ENCODE measurements at places on chromosomes 5 and 9.

GRCh38 chr9:137530331-137530730 is 19.9 kb downstream of the PNPLA7 start:
- no peak overlapping the region for H3K4me3 ChIP-seq
- peaks cover 10% of the 10 kb centered on the region for H3K4me1 ChIP-seq
- H3K27me3 ChIP-seq: peaks cover 2% of the 10 kb centered on the region

- H3K27ac ChIP-seq: no peak overlapping the region
- H3K27me3 ChIP-seq: no peaks in the 10 kb centered on the region
- H3K36me3 ChIP-seq: no peaks in the 10 kb centered on the region
- no peaks in the 10 kb centered on the region for H3K4me1 ChIP-seq
These were observed 56.8 kb downstream of the PTPDC1 start for GRCh38 chr9:94140791-94141790.

- no peak overlapping the region for H3K4me3 ChIP-seq
- no peak overlapping the region for H3K27ac ChIP-seq
- peaks cover 7% of the 10 kb centered on the region for H3K27me3 ChIP-seq
- no peak for DNase-seq
These were observed 105.8 kb upstream of the IL6ST start for GRCh38 chr5:56100439-56101176.

DNA sequence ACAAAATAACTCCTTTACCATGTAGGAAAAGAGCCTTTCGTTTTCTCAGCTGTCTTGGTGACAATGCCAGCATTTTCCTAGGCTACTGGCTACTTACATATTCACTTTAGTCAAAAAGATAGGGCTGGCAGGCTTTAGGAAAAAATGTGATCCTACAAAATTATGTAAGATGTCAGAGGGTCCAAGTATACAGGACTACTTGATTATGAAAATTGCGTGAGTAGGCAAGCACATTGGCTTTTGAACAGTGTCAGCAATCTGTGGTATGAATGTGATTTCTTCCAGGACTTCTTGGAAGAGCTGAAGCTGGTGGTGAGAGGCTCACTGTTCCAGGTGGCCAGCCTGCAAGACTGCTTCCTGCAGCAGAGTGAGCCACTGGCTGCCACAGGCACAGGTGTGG is 22.8 kb downstream of the THBS4 start:
- DNase-seq: no peak
- H3K4me1 ChIP-seq: no peaks in the 10 kb centered on the region
- peaks cover 3% of the 10 kb centered on the region for H3K27me3 ChIP-seq
- H3K27ac ChIP-seq: no peak overlapping the region

DNA sequence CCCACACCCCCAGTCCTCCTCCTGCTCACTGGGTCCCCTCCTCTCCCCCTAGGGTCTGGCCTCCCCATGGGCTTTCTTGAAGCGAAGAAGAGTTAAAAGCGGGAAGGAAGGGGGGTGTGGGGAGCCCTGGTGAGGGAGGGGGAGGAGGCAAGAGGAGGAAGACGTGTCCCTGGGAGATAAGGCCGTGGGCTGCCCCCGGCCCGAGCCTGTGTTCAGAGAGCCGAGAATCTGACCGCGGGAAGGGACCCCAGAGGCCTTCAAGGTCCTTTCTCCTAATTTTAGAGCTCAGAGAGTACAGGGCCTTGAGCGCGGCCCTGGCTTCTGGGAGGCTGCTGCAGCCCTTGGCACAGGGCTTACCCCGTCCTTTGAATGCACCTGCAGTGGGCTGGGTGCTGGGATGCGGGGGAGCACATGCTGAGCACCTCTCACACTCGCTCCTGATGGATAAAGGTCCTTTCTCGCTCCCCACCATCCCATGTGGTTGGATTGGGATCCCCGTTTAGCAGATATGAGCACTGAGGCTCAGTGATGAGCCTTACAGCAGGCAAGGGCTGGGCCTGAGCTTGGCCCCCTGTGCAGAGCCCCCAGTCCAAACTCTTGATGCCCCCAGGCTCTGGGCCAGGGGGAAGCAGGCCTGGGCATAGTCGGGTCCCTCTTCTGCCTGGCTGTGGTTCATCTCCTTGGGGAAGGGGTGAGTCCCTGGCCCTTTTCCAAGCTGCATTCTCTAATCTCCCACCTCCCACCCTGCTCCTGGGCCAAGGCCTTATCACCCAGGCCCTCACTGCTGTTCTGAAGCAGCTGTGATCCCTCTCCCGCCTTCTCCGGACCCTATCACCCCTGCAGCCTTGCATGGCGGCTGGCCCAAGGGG is 5.9 kb downstream of the GFI1B start:
- H3K36me3 ChIP-seq: no peaks in the 10 kb centered on the region
- DNase-seq: no peak
- no peak overlapping the region for H3K27ac ChIP-seq
- H3K4me1 ChIP-seq: peaks cover 35% of the 10 kb centered on the region
- H3K4me3 ChIP-seq: no peak overlapping the region

- H3K36me3 ChIP-seq: no peaks in the 10 kb centered on the region
- H3K27me3 ChIP-seq: no peaks in the 10 kb centered on the region
- no peak for DNase-seq
- no peaks in the 10 kb centered on the region for H3K4me1 ChIP-seq
- H3K27ac ChIP-seq: no peak overlapping the region
These were observed 485.3 kb downstream of the CDH9 start for GRCh38 chr5:26553079-26553478.

DNA sequence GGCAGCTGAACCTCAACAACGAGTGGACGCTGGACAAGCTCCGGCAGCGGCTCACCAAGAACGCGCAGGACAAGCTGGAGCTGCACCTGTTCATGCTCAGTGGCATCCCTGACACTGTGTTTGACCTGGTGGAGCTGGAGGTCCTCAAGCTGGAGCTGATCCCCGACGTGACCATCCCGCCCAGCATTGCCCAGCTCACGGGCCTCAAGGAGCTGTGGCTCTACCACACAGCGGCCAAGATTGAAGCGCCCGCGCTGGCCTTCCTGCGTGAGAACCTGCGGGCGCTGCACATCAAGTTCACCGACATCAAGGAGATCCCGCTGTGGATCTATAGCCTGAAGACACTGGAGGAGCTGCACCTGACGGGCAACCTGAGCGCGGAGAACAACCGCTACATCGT is 12.4 kb upstream of the PHYHD1 start:
- no peak overlapping the region for H3K4me3 ChIP-seq
- H3K27ac ChIP-seq: peak overlapping the region; percentile 17
- H3K27me3 ChIP-seq: peaks cover 2% of the 10 kb centered on the region
- no peak for DNase-seq
- peaks cover 88% of the 10 kb centered on the region for H3K4me1 ChIP-seq

DNA sequence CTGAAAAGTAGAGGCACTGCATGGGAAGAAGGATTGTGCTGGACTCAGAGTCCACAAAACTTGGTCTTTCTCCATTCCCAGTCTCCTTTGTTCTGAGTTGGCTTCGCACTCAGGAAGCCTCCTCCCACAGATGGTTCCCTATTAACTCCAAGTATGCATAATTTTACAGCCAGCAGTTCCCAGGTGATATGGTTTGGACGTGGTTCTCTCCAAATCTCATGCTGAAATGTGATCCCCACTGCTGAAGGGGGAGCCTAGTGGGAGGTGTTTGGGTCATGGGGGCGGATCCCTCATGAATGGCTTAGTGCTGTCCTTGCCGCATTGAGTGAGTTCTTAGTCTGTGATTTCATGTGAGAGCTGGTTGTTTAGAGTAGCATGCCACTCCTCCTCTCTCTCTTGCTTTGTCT is 86.6 kb downstream of the FEM1C start:
- peaks cover 2% of the 10 kb centered on the region for H3K27me3 ChIP-seq
- DNase-seq: no peak
- H3K27ac ChIP-seq: no peak overlapping the region
- no peaks in the 10 kb centered on the region for H3K36me3 ChIP-seq
- H3K4me1 ChIP-seq: no peaks in the 10 kb centered on the region

DNA sequence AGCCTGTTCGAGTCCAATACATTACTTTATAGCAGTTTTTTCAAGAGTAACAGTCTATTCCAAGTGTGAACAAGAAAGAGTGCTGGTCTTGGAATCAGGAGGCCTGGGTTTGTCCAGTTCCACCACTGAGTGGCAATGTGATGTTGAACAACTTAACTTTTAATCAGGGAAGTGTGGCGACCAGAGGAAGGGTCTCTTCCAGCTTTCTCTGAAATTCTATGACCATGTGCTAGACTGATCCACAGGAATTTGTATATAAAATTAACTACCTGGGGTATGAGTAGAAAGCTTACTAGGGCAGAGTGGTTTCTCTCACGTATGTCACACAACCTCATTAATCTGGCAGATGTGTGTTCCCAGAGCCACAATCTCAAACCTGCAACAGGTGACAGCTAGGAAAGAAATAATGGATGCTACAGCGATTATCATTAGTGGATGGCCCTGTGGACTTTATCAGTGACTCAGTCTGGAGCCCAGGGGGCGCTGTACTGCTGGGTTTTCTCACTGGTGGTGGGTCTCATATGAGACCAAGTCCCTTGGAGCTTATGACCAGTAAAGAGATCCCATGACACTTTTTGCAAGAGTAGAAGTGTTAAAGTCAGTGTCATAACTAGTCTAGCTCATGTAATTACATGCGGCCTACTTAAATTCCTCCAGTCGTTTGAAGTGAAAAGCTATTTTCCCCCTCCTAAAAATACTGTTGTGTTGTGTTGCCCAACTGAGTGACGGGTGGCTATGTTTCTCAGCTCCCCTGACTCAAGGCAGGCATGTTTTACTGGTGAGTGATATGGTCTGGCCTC is 116.5 kb downstream of the GDNF start:
- peaks cover 11% of the 10 kb centered on the region for H3K36me3 ChIP-seq
- no peak for DNase-seq
- H3K27me3 ChIP-seq: no peaks in the 10 kb centered on the region
- no peak overlapping the region for H3K4me3 ChIP-seq

DNA sequence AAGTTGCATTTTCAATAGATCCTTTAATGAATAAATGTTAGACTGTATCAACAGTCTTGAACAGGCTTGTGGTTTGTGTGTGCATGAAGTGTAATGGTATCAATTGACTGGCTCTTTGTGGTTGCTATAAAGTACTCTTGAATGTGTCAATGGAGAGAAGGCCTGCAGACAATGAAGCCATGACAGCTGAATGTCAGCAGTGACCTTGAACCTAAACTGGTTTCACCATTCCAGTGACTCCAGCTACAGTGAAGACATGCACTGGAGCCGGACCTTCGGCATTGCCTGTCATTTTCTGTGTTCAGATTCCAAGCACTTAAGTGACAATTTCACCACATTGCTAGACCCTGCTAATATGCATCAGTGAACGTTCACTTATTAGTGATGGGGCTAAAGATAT is 276.0 kb upstream of the TMEM161B start:
- no peak overlapping the region for H3K4me3 ChIP-seq
- no peaks in the 10 kb centered on the region for H3K36me3 ChIP-seq
- H3K4me1 ChIP-seq: no peaks in the 10 kb centered on the region

DNA sequence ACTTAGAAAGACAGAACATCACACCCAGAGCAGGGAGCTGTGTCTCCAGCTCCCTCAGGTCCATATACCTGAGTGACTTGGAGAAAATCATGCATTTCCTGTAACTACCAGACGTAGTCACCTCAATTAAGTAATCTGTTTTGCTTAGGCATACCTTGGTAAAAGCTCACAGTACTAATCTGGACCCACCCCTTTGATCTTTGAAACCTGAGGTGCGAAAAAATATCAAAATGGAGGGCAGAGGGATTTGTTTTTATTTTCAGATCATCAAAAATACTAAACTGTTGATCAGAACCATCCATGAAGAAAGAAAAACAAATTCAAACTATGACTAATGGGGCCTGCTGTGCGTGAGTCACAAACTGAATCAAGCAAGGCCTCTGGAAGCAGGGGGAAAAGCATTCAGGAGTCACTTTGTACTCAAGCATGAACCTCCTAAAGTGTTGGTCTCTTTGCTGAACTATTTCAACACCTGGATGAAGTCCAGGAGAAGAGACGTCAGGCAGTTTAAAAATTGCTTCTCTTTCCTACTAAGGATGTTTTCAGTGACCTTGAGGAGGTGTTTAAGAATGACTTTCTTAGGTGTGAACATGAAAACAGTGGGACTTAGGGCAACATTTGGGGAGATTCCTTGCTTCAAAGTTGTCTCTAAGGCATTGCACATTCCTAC is 76.3 kb downstream of the MUSK start:
- H3K4me1 ChIP-seq: no peaks in the 10 kb centered on the region
- no peaks in the 10 kb centered on the region for H3K36me3 ChIP-seq
- H3K27ac ChIP-seq: no peak overlapping the region
- no peak overlapping the region for H3K4me3 ChIP-seq
- no peaks in the 10 kb centered on the region for H3K27me3 ChIP-seq

DNA sequence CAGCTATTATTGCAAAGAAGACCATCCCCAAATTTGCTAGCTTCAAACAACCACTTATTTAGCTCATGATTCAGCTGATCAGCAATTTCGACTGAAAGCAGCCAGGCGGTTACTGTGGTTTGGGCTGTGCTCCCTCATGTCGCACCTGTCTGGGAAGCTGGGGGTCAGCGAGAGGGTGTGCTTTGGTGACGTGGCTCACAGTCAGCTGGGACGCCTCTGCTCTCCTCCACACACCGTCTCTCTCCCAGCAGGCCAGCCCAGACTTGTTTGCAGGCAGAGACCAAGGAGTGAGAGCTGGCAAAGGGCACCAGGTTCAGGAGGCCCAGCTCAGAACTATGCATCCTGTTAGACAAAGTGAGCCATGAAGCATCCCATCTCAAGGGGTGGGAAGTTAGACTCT is 140.9 kb downstream of the SYK start:
- no peak overlapping the region for H3K27ac ChIP-seq
- H3K36me3 ChIP-seq: no peaks in the 10 kb centered on the region
- H3K27me3 ChIP-seq: peaks cover 8% of the 10 kb centered on the region
- no peaks in the 10 kb centered on the region for H3K4me1 ChIP-seq
- no peak for DNase-seq

GRCh38 chr5:6315580-6315979 is 62.8 kb downstream of the MED10 start:
- no peak for DNase-seq
- H3K36me3 ChIP-seq: no peaks in the 10 kb centered on the region
- H3K27ac ChIP-seq: no peak overlapping the region
- H3K4me1 ChIP-seq: no peaks in the 10 kb centered on the region
- no peak overlapping the region for H3K4me3 ChIP-seq
- H3K27me3 ChIP-seq: peaks cover 2% of the 10 kb centered on the region

GRCh38 chr9:87389936-87390335 is 107.7 kb upstream of the DAPK1 start:
- no peaks in the 10 kb centered on the region for H3K4me1 ChIP-seq
- no peaks in the 10 kb centered on the region for H3K36me3 ChIP-seq
- DNase-seq: no peak
- peaks cover 1% of the 10 kb centered on the region for H3K27me3 ChIP-seq

DNA sequence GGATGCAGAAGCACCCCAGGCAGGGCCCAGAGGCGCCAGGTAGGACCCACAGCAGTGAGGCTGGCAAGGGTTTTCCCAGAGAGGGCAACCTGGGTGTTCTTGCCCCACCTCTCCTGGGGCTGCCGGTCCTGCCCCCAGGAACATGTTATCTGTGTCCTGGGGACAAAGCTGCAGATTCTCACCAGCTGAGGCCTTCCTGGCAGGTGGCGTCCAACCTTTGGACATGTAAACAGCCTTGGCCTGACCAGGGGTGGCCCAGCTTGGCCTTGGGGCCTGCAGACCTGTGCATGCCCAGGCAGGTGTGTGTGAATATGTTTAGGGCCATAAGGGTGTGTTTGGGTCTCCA is 101.8 kb upstream of the LARP1 start:
- no peaks in the 10 kb centered on the region for H3K36me3 ChIP-seq
- DNase-seq: no peak
- peaks cover 12% of the 10 kb centered on the region for H3K4me1 ChIP-seq
- peaks cover 2% of the 10 kb centered on the region for H3K27me3 ChIP-seq

- H3K4me1 ChIP-seq: peaks cover 19% of the 10 kb centered on the region
- no peak overlapping the region for H3K4me3 ChIP-seq
- no peaks in the 10 kb centered on the region for H3K27me3 ChIP-seq
These were observed 14.4 kb downstream of the EXOC3 start for GRCh38 chr5:457195-457961.
